ENCODE measurements at places on chromosomes 13 and 19. TPM values are rescaled to one million over a fixed set of nuclear protein-coding genes. Genes with fewer than 3 reads are reported as not detected.

Gene ADAMTSL5
- not detected for total RNA-seq

Gene APOC4
- total RNA-seq: not detected

Gene NLRP4
- not detected for total RNA-seq

- no peak for DNase-seq
Measured at GRCh38 chr13:39405596-39406205, 197.3 kb downstream of the LHFPL6 start.

Gene CYP4F12
- total RNA-seq: not detected

DNA sequence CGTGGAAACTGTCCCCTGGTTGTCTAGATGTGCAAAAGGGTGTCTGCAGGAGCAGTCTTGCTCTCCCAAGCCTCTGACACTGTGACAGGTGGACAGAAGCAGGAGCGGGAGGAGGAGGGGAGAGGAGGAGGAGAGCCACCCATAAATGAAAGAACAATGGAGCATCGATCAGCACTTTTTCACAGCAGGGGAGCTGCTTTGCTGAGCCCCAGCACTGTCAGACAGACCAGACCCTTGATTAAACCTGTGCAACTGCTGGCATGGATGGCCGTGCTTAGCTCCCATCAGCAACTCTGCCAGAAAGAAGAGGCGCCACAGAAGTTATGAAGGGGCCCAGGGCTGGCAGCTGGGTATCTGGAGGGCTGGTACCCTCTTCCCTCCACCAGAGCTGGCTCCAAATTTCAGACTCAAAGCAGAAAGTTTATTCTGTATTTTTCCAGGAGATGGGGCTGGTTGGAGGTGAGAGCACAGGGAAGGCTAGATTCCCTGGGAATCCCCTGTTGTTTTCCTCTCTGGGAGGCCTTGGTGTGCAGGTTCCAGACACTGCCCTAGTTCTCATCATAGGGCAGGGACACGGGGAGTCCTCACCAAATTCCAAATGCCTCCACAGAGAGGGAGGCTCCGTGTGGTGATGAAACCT lies 1192.2 kb downstream of the UQCRFS1 start:
- no peak for DNase-seq

DNA sequence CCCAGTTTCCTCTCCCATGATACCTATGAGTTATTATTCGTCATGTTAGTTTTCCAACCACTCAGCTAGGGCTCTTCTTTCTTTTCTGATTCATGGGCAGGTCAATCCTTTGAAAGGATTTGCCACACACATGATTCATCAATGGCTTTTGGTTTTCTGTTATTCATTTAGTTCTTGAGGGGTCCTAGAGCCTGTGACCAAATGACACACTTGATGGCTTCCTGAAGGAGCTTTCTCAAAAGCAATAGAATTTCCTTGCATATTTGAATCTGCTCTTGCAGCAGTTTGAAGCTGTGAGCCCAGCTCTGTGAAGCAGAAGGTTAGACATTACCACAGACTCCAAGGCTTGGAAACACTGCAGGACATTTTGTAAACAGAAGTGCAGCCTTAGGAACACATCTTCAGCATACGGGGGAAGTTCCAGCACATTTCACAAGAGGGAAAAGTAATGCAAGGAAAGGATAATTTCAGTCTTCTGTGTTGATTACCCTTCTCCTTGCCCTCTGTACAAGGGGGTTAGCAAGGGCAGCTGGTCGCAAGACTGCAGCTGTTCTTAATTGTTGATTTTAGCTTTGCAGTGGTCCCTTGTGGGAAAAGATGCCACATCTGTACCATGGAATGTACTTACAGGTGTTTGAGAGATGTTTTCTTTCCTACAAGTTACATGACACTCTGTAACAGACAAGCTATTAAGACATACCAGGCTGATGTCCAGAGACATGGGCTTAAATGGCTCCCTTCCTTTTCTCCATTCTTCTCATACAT lies 338.6 kb downstream of the KCNRG start:
- no peak for DNase-seq

DNA sequence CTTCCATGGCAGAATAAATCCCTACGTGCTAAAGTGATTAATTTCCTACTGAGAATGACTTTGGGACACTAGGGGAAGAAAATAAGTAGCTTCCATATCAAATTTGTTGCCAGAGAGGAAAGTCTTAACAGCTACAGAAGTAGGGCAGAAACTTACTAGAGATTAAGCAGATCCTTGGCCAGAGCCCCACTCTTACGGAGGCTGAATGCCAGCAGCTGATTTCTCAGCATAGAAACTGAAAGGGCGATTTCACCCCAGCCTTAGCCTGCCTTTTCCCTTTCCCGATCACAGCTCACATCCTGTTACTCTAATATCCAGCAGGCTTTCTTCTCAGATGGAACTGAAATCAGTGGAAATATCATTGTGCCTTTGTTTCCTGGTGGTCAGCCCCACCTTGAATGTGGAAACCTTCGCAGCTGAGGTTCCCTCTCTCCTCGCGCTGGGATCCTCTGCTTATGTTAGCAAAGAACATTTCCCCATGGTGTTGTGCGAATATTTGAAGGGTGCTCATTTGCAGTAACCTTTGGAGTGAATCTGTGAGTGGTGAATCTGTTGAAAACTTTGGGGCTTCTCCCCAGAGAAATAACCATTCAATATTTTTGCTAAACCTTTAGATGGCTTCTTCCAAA lies 8.4 kb downstream of the FAM124A start:
- DNase-seq: no peak

DNA sequence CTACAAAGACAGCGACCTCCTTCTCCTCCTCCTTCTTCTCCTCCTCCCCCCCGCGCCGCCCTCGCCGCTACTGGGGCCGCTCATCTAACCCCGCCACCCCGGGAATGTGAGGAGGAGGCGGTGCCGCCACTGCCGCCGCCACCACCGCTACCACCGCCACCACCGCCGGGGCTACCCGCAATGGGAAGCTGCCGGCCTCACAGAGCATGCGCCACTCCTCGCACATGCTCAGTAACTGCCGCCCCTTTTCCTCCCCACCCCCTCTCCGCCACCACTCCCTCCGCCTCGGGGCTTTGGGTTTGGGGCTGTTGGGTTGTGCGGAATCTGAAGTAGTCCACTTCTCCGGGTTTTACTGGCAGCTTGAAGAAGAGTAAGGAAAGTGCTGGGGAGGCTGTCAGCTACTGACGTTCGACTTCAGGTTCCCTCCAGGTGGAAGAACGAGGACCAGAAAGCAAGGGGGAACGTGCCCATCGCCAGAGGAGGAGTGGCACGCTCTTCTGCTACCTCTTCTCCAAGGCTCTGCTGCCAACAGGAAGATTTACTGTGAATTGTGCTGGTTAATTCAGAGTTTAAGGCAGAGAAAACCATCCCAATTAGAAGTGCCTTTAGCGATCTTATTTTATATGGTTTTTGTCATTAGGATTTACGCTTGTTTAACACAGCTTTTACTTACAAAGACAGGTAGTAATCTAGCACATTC lies at the start of gene MYCBP2:
Gene MYCBP2 (minus strand): TSS at position 190 of the 700 bp plus-strand sequence. CDS start 319 bp downstream, outside the sequence.
- peak; percentile 96 for DNase-seq

Gene CACNG7
- total RNA-seq: 25.3 TPM

DNA sequence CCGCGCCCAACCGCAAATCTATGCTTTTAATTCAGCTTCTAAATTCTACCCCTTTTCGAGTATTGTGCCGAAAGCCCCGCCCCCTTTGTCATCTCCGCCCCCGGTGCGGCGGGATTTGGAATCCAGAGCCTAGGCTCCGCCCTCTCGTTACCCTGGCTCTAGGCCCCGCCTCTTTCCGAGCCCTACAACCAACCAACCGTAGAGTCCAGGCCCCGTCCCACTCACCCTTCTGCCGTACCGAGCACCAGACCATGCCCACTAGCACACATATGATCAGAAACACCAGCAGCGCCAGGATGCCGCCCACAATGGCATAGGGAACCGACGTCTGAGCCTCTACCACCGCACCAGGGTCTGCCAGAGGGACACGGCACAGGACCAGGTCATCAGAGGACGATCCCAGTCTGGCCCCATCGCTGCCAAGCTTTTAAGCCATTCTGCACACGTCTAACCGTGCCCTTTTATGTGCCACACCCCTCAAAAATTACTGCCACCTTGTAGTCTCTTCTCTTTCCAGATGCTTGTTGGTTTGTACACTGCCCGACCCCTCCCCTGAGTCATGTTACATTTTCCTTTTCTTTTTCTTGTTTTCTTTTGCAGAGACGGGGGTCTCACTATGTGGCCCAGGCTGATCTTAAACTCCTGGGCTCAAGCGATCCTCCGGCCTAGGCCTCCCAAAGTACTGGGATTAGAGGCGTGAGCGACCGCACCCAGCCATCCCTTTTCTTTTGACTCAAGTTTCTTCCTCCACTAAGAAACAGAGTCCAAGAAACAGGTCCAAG lies 4.7 kb upstream of the ZNF428 start:
- no peak for DNase-seq

DNA sequence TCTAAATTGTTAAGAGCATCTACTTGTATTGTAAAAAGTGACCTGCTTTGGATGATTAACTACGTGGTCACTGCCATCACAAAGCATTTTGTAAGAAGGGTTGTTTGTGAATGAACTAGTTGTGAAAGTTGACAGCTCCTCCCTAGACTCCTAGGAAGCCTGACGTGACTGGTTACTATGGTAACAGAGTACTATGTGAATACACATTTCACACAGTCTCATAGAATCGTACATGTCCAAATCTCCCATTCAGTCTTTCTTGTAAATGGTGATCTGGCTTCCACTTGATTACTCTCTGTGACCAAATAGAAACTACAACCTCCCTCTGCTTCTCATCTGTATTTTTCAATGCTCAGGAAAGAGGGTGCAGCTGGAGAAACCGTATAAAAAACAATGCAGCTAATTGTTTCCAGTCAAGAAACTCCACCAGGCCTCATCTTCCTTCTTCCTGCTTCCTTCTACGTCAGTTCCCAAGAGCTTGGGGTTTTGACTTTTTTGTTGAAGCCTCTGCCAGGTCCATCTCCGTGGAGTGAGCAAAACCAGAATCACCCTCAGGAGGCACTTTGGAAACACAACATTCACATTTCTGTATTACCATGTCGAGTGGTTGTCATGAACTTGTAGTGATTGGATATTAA lies 83.4 kb downstream of the GPC6 start:
- peak; percentile 6 for DNase-seq

Gene MICOS13
- total RNA-seq: 23.2 TPM

Gene SRRM5
- 0.51 TPM for total RNA-seq

GRCh38 chr19:56167064-56167578 lies 8.7 kb upstream of the GALP start:
- no peak for DNase-seq

GRCh38 chr13:31594056-31594455 lies 145.3 kb upstream of the RXFP2 start:
- no peak for DNase-seq

DNA sequence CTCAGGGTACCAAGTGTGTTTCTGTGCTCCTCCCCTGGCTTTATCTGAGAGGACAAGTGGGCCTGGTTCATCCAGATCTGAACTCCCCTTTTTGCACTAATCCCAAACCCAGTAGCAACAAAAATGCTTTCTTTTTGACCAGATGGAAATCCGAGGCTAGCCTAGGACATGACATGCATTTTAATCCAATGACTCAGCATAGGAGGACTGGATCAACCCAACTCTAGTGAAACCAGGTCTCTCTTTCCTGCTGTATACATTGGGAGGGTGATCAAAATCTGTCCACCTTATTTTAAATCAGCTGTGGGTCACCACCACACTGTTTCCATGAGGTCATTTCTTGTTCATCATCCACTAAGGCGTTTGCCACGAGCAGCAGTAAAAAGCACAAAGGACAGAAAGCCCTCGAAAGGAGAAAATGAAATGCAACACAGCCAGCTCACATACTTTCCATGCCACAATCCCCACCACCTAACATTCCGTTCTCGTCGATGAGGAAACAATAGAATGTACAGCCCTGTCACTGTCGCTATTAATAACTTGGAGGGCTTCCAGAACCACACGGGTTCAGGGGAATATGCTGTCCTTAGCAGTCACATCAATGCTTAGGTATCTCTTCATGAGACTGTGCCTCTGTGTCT lies 543.0 kb downstream of the IRS2 start:
- DNase-seq: no peak

- DNase-seq: no peak
Measured at GRCh38 chr13:94798738-94799137, 86.4 kb upstream of the SOX21 start.

- no peak for DNase-seq
Measured at GRCh38 chr13:111484141-111484925, 163.9 kb downstream of the TEX29 start.

GRCh38 chr19:32702010-32702409 lies 10.4 kb downstream of the NUDT19 start:
- no peak for DNase-seq

Gene ZNF527
- 8.4 TPM for total RNA-seq

- DNase-seq: no peak
Measured at GRCh38 chr13:108214441-108215271, 680 bp downstream of the LIG4 start.

- no peak for DNase-seq
Measured at GRCh38 chr13:112618501-112618900, 30.5 kb upstream of the TUBGCP3 start.

DNA sequence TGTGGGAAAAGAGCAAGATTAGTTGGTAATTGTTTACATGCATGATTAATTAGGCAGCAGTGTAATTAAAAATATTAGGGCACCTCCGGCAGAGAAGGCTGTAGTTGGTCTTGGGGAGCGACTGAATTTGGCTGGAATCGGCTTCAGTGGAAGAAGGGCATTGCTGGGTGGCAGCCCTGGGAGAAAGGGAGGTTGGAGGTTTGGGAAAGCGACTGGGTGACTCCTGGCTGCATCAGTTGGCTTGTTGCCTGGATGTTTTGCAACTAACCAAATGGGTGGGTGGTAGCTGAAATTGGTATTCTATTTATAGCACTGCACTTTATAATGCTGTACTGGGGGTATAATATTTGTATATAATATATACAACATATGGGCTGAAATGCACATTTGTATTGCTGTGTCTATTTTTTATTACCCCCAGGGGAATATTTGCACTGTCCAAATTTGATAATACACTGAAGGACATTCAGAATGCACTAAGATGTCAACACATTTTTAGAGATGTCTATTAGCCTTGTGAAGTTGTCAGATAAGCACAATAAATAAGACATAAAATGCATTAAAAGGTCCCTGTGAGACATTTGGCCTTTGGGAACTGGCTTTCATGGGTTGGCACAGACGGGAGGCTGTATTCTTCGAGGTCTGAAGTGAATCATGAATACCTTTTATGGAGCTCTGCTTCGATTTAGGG lies 1.7 kb downstream of the B3GLCT start:
- no peak for DNase-seq

- DNase-seq: peak; percentile 30
Measured at GRCh38 chr13:38821770-38822551, 135.1 kb downstream of the FREM2 start.

- no peak for DNase-seq
Measured at GRCh38 chr19:6728346-6728745, 7.9 kb upstream of the C3 start.

- DNase-seq: no peak
Measured at GRCh38 chr19:46945694-46946489, 73.7 kb upstream of the NPAS1 start.

Gene SOX21
- total RNA-seq: 71.8 TPM
